ENCODE measurements at places on chromosomes 12 and 14.

GRCh38 chr14:61565836-61566536 lies 129.3 kb upstream of the HIF1A start:
- no peak for DNase-seq

DNA sequence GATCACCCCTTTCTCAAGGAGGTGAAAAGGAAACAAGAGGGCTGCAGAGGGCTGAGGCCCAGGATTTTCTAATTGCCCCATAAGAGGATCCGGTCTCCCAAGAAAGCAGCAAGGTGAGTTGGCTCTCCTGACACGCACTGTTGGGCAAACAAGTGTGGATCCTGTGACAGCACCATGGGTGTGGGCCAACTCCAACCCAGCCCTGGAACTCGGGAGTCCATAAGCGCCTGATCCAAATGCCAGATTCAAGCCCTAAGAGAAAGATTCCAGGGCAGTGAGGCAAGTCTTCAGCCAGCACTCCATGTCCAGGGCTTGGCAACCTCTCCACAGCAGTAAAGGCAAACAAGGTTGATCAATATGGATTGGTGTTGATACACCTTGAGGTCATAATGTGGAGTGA lies 33.1 kb downstream of the KCNA5 start:
- no peak for DNase-seq

DNA sequence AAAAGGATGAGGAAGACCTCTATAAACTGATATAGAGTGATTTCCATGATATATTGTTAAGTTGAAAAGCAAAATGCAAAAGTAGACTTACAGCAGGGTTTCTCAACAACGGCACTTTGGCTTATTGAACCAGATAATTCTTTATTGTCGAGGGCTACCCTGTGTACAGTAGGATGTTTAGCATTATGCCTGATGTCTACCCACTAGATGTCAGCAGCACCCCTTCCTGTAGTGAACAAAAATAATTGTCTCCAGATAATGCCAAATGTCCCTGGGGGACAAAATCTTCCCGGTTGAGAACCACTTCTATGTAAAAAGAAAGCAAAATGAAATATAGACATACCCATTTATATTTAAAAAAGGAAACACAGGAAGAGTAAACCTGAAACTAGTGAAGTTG lies 32.4 kb downstream of the ABCD2 start:
- DNase-seq, result no peak

GRCh38 chr12:121252712-121253345 lies 42.9 kb downstream of the P2RX4 start:
- DNase-seq, result no peak

- no peak for DNase-seq
These were observed 219.6 kb downstream of the KTN1 start for GRCh38 chr14:55799508-55800095.

DNA sequence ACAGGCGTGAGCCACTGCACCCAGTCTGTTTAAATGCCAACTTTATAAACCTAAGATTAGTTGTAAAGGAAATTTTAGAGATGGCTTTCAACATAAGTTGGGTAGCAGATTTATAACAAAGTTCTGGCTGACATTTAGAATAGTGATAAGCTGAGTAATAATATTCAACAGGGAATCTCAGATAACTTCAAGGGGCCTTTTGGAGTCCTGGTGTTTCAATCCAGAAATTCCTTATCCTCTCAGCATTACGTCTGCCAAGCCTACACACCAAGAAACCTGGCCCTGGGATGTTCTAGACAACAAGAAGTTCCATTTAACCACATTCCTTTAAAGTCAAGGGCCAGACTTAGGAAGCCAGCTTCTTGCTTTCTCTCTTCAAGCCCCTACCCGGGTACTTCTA lies 59.5 kb upstream of the DYRK2 start:
- no peak for DNase-seq

DNA sequence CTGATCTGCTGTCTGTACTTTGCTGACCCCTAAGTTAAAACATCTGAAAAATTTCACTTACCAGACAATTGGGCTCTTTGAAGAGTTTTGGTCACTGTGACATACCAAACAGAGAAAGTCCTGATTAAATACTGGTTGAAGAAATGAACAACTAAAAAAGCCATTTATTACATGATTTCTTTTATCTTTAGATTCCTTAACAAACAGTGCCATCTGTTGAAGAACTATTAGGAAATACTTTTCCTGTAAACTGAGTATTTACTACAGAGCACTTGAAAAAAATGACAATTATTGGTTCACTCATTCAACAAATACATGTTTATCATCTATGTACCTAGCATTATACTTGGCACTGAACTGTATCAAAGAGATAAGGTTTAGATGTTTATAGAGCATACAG lies 6.5 kb upstream of the WASHC4 start:
- no peak for DNase-seq

GRCh38 chr14:64702493-64703394 lies 1.5 kb upstream of the PLEKHG3 start:
- DNase-seq, result no peak

DNA sequence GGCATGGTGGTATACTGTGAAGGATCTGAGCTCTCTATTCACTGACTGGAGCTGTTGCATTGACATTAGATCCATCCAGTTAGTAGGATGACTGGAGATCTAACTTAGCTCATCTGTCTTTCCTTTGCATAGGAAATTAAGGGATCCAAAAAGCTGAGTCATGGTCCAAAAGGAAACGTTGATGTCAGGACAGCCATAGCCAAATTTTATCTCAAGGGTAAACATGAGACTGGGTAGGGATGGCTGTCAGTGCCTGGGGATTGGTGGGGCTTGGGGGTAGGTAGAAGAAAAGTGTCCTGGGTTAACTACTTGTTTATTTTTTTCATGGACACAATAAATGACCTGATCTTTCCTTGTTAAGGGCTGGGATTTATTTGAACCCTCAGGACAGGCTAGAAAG lies 4.6 kb downstream of the FAM177A1 start:
- DNase-seq, result no peak

GRCh38 chr12:29574500-29574899 lies 77.0 kb upstream of the OVCH1 start:
- no peak for DNase-seq

DNA sequence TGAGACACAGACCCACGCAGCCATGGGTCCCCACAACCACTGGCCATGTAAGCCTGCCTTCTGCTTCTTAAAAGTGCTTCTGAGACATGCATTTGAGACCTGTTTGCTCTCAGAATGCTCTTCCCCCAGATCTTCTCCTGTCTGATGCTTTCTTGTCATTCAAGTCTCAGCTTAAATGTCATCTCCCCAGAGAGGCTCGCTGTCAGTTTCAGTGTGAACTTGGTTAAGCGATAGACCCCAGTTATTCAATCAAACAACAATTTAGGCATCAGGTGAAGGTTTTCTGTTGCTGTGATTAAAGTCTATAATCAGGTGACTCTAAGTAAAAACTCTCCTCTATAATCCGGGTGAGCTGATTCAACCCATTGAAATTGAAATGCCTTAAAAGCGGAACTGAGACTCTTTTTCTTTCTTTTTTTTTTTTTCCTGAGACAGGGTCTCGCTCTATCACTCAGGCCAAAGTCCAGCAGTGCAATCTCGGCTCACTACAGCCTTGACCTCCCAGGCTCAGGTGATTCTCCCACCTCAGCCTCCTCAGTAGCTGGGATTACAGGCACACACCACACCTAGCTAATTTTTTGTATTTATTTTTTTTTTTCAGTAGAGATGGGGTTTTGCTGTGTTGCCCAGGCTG lies 123.4 kb downstream of the KSR2 start:
- no peak for DNase-seq

DNA sequence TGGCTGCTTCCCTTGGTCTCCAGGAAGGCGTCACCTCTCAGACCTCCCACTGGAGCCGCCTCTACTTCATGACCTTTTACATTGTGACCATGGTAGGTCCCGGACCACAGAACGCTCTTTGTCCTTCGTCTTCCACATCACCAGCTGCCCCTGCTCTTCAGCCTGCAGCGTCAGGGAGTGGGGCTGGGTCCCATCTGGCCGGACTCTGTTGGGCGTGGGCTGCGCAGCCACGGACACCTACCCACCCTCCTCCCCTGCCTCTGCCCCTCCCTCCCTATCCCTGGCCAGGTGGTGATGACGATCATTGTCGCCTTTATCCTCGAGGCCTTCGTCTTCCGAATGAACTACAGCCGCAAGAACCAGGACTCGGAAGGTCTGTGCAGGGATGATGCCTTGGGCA lies 43.3 kb downstream of the SLC8B1 start:
- DNase-seq, result no peak

GRCh38 chr12:53427905-53428594 lies 4.4 kb downstream of the AMHR2 start:
- DNase-seq, result no peak

DNA sequence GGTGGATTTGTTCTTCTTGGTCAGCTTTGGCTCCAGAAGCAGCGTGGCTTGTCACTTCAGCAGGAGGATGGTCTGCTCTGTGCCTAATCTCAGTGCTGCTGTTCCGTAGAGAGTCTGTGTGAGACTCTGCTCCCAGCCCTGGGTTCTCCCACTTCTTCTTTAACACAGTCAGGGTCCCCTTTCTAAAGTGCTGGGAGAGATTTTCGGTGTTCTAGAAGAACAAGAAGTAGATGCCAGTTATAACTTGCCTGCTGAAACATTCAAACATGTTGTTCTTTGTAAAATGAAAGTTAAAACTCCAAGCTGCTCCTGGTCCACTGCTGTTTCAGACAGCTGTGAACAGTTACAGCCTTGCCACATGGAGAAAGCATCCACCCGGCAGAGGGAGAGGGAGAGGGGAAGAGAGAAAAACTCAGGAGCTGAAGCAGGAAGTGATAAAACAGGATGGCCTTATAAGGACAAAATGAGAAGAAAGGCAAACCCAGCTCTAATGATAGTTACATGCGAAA lies 55.2 kb upstream of the CERS5 start:
- DNase-seq, result no peak

GRCh38 chr14:59305231-59305630 lies 116.8 kb downstream of the DAAM1 start:
- no peak for DNase-seq

DNA sequence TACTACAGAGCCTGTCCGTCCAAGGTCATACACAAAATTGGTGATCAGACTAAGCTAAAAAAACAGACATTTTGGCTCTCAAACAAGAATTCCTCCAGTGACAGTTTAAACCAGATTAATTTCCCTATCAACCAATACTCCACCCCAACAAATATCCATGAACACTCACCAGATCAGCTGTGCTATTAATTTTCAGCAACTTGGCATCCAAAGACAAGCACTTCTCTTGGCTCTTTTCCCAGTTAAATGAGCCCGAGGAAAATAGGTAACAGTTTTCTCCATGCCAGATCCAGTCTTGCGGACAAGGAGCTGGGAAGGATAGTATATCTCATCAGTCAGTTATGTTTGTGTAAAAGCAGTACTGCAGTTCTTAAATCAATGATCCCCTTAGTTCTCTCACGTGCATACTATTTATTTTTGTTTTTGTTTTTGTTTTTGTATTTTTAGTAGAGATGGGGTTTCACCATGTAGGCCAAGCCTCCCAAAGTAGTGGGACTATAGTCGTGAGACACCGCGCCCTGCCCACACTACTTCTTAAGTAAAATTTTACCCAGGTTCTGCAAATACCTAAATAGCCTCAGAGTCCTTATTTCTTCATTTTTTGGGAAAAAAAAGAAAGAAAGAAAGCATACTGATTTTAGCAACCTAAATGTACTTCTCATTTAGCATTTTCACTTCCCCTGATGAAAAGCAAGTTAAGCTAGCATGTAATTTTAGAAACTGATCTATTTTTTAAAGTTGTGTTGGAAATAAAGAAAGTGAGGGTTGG lies 11.1 kb downstream of the OLR1 start:
- DNase-seq, result no peak

- no peak for DNase-seq
These were observed 519.9 kb downstream of the C12orf50 start for GRCh38 chr12:87509237-87509820.

- no peak for DNase-seq
These were observed 125.7 kb upstream of the TRHDE start for GRCh38 chr12:72146495-72146894.

DNA sequence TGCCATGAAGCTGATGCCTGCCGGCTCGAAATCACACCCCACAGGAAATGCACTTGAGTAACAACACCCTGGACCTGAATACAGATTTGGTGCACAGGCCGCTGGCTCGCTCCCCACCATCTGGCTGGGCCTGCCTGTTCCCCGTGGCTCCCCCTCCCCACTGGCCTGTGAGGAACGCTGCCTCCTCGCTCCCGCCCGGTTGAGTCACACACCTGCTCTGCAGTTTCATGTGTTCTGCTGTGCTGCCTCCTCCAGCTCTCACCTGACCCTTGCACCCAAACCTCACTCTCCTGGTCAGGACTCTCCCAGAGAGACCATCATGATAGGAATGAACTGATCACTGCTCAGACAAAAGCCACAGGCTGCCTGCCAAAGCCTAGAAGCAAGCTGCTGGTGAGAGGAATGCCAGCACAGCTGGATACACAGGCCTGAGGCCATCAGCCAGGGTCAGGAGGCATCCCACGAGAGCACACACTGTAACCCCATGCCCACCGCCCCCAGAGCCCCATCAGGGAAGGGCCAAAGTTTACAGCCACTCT lies 3.8 kb upstream of the SIVA1 start:
- no peak for DNase-seq

DNA sequence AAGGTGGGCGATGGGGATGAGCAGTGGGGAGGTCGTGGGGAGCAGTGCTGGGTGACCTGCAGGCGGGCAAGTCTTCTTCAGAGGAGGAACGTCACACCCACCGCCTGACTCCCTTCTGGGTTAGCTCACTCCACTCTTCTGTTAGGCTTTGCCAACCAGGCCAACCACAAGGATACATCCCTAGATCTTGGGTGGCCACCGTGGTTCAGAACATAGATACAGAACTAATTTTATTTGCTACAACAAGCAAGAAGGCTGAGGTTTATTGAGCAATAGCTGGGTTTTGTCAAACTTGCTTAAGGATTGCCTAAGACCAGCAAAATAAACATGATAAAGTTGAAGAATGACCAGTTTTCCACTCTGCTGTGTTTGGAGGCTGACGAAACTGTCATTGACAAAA lies 109.4 kb downstream of the DACT1 start:
- DNase-seq, result no peak

- no peak for DNase-seq
These were observed 359.5 kb downstream of the CACNA1C start for GRCh38 chr12:2412305-2412643.

GRCh38 chr12:96502949-96503532 lies 13.7 kb downstream of the CFAP54 start:
- no peak for DNase-seq

GRCh38 chr14:90726656-90727055 lies 89.6 kb downstream of the TTC7B start:
- DNase-seq, result no peak

GRCh38 chr14:86299994-86300393 lies 770.0 kb downstream of the FLRT2 start:
- DNase-seq, result no peak

GRCh38 chr12:51869496-51869865 lies 18.4 kb upstream of the ANKRD33 start:
- DNase-seq, result no peak
